Naive thymus-derived CD8-positive, alpha-beta T cell (primary cell): ENCODE measurements at places on chromosomes 16 and 17.
A peak's percentile ranks its signal among the peaks of the same experiment; 100 is the strongest.

DNA sequence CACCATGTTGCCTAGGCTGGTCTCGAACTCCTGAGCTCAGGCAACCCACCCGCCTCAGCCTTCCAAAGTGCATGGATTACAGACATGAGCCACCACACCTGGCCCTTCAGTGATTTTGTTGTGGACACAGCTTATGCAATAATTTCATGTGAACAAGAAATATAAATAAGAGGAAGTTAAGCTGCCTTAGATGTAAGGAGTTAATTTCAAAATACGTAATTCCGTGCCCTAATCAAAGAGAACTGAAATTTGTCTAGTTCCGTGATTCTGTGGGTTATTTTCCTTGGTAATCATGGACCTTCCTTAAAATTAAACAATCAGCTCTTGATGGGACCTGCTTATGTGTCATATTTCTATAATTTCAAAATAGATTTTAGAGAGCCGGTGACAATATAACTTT lies 11.9 kb downstream of the TVP23A start:
- H3K36me3 ChIP-seq = no peaks in the 10 kb centered on the region
- peaks cover 2% of the 10 kb centered on the region for H3K27me3 ChIP-seq

GRCh38 chr16:85428168-85428898 lies 184.8 kb upstream of the GSE1 start:
- no peaks in the 10 kb centered on the region for H3K4me1 ChIP-seq
- no peak for DNase-seq
- no peaks in the 10 kb centered on the region for H3K27me3 ChIP-seq
- H3K27ac ChIP-seq = no peak overlapping the region

DNA sequence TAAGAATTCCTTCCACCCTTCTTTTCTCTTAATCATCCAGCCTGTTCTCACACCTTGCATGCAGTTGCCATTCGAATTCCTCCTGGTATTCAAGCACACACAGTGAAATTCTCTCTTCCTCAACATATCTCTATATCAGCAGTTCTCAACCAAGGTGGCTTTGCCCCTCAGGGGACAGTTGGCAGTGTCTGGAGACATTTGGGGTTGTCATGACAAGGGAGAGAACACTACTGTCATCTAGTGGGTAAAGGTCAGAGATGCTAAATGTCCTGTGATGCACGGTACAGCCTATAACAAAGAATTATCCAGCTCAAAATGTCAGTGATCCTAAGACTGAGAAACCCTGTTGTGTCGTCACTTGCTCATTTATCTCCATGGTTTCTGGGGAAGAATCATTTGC lies 94.8 kb upstream of the CPHXL start:
- H3K27me3 ChIP-seq = peaks cover 9% of the 10 kb centered on the region
- H3K36me3 ChIP-seq = no peaks in the 10 kb centered on the region
- no peaks in the 10 kb centered on the region for H3K4me1 ChIP-seq
- no peak for DNase-seq
- no peak overlapping the region for H3K4me3 ChIP-seq
- no peak overlapping the region for H3K27ac ChIP-seq

DNA sequence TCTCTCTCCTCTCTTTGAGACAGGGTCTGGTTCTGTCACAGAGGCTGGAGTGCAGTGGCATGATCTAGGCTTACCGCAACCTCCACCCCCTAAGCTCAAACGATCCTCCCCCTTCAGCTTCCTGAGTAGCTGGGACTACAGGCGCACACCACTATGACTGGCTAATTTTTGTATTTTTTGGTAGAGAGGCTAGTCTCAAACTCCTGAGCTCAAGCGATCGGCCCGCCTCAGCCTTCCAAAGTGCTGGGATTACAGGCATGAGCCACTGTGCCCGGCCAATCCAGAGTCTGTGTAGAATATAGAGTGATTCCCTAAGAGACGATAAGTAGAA lies 65.8 kb upstream of the RPH3AL start:
- no peaks in the 10 kb centered on the region for H3K27me3 ChIP-seq
- H3K36me3 ChIP-seq = no peaks in the 10 kb centered on the region
- peak overlapping the region; percentile 93 for H3K27ac ChIP-seq

GRCh38 chr16:66270333-66270927 lies 96.1 kb upstream of the CDH5 start:
- H3K4me1 ChIP-seq = peaks cover 4% of the 10 kb centered on the region
- no peak for DNase-seq
- H3K27me3 ChIP-seq = peaks cover 28% of the 10 kb centered on the region
- no peak overlapping the region for H3K27ac ChIP-seq
- H3K36me3 ChIP-seq = no peaks in the 10 kb centered on the region
- H3K4me3 ChIP-seq = no peak overlapping the region

GRCh38 chr17:43342589-43342890 lies 56.3 kb upstream of the ARL4D start:
- no peaks in the 10 kb centered on the region for H3K36me3 ChIP-seq
- H3K27me3 ChIP-seq = no peaks in the 10 kb centered on the region
- no peak overlapping the region for H3K4me3 ChIP-seq
- H3K27ac ChIP-seq = no peak overlapping the region
- no peak for DNase-seq

GRCh38 chr17:12958786-12959185 lies 59.0 kb downstream of the ELAC2 start:
- no peak overlapping the region for H3K27ac ChIP-seq
- H3K36me3 ChIP-seq = no peaks in the 10 kb centered on the region

- H3K4me3 ChIP-seq = no peak overlapping the region
- H3K27ac ChIP-seq = no peak overlapping the region
- H3K4me1 ChIP-seq = no peaks in the 10 kb centered on the region
- H3K36me3 ChIP-seq = no peaks in the 10 kb centered on the region
Observed at GRCh38 chr16:65106757-65107156, 15.1 kb downstream of the CDH11 start.

DNA sequence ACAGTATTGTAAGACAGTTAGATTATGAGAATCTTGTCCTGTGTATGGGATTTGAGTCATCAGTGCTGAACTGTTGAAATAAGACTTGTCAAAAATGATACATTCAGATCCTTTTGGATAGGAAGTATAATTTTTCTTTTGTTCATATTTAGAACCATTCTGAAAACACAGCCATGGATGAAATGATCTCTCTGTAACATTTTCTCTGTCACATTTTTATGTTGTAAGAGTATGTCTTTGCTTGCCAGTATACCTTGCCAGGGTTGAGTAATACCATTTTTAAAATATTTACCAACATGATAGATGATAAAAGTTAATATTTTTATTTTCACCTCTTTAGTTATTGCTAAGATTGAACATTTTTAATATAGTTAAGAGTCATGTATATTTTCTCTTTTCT lies 45.0 kb downstream of the NSRP1 start:
- no peak overlapping the region for H3K4me3 ChIP-seq
- H3K36me3 ChIP-seq = peaks cover 26% of the 10 kb centered on the region
- no peaks in the 10 kb centered on the region for H3K27me3 ChIP-seq
- DNase-seq = no peak
- H3K27ac ChIP-seq = no peak overlapping the region

GRCh38 chr16:81813648-81814047 lies 34.6 kb downstream of the PLCG2 start:
- peaks cover 14% of the 10 kb centered on the region for H3K4me1 ChIP-seq
- no peak overlapping the region for H3K27ac ChIP-seq
- DNase-seq = no peak

DNA sequence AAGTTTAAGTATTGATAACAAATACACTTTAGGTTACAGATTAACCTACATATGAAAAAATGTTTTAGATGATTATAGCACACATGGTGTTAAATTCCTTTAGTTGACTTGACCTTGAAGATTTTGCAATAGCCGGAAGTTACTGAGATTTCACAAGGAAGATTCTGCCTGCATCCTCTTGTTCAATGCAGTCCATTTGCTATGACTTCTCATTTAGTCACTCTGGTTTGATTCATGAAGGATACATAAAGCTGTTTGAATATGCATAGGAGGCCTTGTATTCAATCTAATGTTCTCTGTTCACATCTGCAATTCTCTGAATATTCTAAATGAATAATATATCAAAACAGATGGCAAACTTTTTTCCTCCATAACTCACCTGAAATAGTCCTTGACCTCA lies 870.2 kb upstream of the GOT2 start:
- H3K36me3 ChIP-seq = no peaks in the 10 kb centered on the region
- H3K4me3 ChIP-seq = no peak overlapping the region
- DNase-seq = no peak
- no peaks in the 10 kb centered on the region for H3K4me1 ChIP-seq

DNA sequence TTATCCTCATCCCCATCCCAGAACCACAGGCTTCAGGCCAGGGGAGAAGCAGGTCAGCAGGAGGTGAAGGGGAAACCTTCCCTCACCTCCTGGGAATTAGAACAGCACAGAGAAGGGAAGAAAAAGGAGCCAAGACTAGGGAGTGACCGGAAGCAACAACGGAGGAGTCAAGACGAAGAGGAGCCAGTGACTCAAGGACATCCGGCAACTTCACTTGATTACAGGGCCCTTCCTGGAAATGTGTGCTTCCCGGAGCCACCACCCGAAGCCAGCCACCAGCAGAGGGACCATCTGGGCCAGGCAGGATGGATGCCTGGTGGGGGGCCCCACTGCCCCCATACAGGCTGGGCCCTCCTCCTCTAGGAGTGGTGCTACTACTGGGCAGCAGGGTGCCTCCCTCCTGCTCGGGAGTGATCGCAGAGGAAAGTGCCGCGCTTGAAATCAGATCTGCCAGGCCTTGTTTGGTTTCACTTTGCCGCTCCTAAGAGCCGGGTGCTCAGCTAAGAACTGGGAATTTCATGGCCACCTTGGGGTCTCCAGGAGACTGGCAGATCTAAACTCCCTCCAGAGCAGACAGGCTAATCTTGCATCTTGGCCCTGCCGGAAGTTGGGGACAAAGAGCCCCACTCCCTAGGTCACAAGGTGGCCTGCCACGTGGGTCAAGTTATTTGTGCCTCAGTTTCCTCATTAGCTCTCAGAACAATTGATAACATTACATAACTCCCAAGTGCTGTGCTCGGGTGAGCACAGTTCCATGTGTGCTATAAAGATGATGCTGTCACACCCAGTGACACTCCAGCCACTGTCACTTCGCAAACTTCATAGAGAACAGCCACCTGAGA lies 6.6 kb downstream of the CDC42EP4 start:
- H3K27me3 ChIP-seq = peaks cover 5% of the 10 kb centered on the region
- H3K4me3 ChIP-seq = no peak overlapping the region
- H3K4me1 ChIP-seq = peaks cover 10% of the 10 kb centered on the region

DNA sequence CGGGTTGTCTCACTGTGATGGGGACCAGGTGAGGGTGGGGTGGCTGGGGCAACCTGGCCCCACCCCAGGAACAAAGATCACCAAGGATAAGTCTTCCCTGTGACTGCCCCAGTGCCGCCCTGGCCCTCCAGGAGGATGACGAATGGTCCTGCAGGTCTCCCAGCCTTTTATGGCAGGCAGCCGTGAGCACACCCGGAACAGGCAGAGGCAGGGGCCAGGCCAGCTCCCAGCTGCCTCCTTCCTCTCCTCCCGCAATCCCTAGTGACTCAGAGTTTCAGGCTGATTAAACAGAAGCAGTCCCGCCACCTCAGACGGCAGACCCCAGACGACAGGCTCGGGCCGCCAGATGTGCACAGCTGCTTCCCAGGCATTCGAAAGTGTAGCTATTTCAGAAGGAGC lies 13.3 kb downstream of the JUP start:
- no peak for DNase-seq
- H3K27ac ChIP-seq = no peak overlapping the region
- H3K4me3 ChIP-seq = no peak overlapping the region
- H3K4me1 ChIP-seq = peaks cover 4% of the 10 kb centered on the region

- H3K36me3 ChIP-seq = no peaks in the 10 kb centered on the region
- no peaks in the 10 kb centered on the region for H3K27me3 ChIP-seq
- peaks cover 48% of the 10 kb centered on the region for H3K4me1 ChIP-seq
- peak overlapping the region; percentile 90 for H3K27ac ChIP-seq
- peak overlapping the region; percentile 63 for H3K4me3 ChIP-seq
Observed at GRCh38 chr17:5049314-5049841, 14.2 kb upstream of the SLC52A1 start.

DNA sequence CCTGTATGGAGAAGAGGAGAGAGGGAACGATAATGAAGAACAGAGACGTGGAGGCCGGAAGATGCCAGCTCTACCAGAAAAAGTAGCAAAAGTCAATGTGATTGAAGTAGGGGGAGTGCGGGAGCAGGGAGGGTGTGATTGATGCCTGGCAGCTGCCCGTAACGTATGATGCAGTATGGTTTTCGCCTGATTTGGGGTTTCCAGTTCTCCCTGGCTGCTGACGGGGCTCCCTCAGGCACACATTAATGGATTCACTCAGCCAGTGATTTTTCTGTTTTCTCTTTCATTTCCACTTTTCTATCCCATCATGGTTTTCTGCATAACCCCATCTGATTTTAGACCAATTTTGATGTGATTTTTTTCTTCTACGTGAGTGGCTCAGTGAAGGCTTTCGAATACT lies 62.1 kb downstream of the PRKCA start:
- peaks cover 43% of the 10 kb centered on the region for H3K4me1 ChIP-seq
- no peaks in the 10 kb centered on the region for H3K36me3 ChIP-seq
- peak overlapping the region; percentile 10 for H3K27ac ChIP-seq
- H3K4me3 ChIP-seq = no peak overlapping the region
- DNase-seq = no peak

DNA sequence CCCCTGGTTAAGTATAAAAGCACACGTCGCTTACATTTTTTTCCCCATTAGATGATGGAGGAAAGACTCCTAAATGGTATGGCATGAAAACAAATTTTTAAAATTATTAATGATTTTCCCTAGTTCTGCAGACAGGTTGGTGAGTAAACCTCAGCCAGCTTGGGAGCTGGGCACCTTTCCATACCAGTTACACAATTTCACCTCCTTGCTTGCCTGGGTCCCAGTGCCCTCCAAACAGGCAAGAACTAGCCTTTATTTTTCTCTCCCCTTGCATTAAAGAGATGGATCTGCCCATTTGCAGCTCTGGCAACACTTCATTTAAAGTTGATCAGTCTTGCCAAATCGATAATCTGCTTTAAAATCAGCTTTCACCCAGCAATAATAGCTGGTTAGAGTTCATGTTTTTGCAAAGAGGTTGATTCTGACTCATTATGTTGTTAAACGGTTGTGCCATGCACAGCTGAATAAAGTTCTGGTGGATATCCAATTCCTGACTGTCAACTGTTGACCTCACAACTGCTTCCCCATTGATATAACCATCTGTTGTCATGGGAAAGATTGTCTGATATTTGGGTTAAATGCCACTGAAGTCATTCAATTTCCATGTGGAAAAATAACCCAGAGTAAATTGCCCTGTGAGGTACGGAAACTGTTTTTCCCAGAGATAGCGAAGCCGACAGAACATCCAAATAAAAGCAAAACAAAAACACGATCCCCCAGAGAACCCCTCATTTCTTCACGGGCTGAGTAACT lies 1.3 kb downstream of the C17orf58 start:
- H3K4me1 ChIP-seq = peaks cover 27% of the 10 kb centered on the region
- DNase-seq = no peak
- H3K36me3 ChIP-seq = no peaks in the 10 kb centered on the region
- H3K27me3 ChIP-seq = peaks cover 19% of the 10 kb centered on the region

GRCh38 chr16:18782697-18783429 lies 7.3 kb downstream of the RPS15A start:
- peaks cover 8% of the 10 kb centered on the region for H3K36me3 ChIP-seq
- no peak for DNase-seq
- H3K4me1 ChIP-seq = peaks cover 35% of the 10 kb centered on the region
- H3K27ac ChIP-seq = peak overlapping the region; percentile 72

GRCh38 chr17:68461589-68461988 lies 4.3 kb upstream of the WIPI1 start:
- peaks cover 49% of the 10 kb centered on the region for H3K4me1 ChIP-seq
- H3K27ac ChIP-seq = peak overlapping the region; percentile 71
- no peaks in the 10 kb centered on the region for H3K27me3 ChIP-seq
- no peaks in the 10 kb centered on the region for H3K36me3 ChIP-seq
- DNase-seq = no peak
